A172 (cell line): ENCODE measurements at places on chromosomes 7 and 10.

DNA sequence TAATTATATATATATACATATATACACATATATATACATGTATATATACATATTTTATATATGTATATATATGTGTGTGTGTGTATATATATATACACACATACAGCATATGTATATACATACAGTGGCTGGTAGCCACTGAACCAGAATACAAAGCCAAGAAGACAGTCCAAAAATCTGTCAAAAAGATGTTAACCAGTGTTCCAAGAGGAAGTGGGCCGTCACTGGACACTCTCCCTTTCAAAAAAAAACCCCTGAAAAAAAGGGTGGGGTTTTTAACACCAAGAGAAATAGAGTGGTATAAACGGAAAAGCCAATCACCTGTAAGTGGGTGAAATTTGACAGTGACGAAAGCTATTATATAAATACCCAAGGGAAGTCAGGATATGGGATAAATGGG is 31.1 kb upstream of the C1GALT1 start:
- DNase-seq: no peak

DNA sequence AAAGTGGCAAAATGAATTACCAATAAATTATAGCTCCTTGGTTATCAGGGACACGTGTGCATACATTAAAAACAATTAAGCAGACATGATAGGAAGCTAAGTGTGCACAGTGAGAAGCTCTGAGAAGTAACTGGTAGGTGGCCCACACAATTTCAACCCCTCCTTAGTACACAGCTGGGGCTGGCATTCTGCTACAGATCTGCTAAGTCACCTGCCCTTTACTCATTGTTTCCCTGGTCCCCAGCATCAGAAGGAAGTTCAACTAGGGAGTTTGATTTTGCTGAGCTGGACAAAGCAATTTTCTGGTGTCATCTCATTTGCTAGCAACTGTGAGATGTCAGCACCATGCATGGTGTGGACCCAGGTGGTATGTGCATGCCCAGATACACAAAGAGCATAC is 424.1 kb upstream of the NPVF start:
- DNase-seq: no peak

DNA sequence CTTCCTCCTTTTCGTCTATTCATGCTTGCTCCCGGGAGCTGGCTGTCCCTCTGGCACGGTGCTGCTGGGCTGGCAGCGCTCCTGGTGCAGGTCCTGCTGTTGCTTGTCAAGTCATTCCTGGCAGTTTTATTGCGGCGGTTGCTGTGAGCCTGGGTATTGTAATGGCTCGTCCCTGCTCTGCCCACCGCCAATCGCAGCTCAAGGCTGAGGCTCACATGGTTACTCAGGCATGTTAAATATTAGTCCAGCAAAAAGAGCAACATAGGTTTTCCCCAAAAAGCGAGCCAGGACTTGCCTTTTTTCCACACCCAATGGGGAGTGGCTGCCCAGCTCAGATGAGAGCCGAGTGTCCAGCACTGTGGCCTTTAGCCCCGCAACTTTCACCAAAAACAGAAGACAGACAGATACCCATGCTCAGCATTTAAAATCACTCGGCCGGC is 492.9 kb upstream of the FOXK1 start:
- DNase-seq: peak; percentile 83

GRCh38 chr10:86210416-86210815 is 156.2 kb downstream of the GRID1 start:
- DNase-seq: no peak

DNA sequence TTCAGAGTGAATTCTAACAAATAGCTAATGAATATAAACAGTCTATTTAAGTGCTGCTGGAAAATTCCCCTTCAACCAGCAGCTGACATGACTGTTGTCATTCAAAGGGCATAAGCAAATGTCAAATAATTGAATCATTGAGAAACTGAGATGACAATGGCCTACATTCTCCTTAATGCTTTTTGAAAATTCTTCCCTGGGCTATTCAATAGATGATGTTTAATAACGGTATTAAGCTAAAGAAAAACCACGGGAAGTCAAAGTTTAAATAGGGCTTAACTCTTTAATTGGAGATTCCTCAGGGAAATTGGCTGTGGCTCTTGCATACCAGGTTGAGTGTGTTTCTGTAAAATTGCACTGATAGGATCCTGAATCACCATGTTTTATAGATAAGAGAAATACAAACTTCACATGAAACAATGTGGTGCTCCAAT is 77.0 kb downstream of the ARL4A start:
- DNase-seq: no peak
